ENCODE measurements at places on chromosomes 2 and 18. TPM values are rescaled to one million over a fixed set of nuclear protein-coding genes. Genes with fewer than 3 reads are reported as not detected.

GRCh38 chr2:119517433-119517832 is 6.8 kb downstream of the SCTR start:
- no peak for DNase-seq

- DNase-seq, result no peak
Measured at GRCh38 chr18:50582500-50582899, 22.6 kb downstream of the MAPK4 start.

- no peak for DNase-seq
Measured at GRCh38 chr2:112751451-112752197, 12.8 kb downstream of the CKAP2L start.

GRCh38 chr2:114203679-114204078 is 238.8 kb upstream of the DPP10 start:
- DNase-seq, result no peak

GRCh38 chr2:122595065-122595464 is 839.6 kb downstream of the TSN start:
- no peak for DNase-seq

DNA sequence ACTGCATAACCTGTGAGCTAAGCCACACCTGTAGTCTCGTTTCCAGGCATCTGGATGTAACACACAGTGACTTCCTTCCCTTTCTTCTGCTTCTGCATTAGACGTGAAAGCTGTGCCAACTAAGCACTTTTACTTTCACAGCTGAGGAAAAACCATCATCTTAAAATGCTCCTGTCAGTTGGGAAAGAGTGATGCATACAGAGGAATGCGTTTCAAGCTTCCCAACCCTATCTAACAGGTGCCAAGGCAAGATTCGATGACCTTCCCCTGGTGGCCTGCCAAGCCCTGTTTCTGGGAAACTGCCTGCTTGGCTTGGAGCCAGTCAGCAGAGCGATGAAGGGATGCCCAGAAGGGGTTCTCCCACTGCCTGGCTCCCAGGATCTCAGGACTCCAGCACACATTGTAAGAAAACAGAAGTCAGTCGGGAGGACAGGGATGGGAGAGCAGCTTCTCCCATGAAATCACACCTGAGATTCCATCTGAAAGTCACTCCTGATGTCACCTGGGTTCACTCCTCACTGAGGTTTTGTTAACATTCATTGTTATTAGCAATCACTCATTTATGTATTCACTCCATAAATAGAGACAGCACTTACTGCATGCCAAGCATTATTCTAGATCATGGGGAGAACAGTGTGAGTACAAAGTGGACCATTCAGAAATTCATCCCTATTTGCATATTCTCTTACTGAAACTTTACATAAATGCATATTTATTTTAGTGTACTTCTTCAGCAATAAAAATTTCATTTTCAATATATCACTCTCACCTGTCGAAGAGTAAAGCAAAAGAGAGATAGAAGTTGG is 64.1 kb downstream of the DTNA start:
- no peak for DNase-seq

DNA sequence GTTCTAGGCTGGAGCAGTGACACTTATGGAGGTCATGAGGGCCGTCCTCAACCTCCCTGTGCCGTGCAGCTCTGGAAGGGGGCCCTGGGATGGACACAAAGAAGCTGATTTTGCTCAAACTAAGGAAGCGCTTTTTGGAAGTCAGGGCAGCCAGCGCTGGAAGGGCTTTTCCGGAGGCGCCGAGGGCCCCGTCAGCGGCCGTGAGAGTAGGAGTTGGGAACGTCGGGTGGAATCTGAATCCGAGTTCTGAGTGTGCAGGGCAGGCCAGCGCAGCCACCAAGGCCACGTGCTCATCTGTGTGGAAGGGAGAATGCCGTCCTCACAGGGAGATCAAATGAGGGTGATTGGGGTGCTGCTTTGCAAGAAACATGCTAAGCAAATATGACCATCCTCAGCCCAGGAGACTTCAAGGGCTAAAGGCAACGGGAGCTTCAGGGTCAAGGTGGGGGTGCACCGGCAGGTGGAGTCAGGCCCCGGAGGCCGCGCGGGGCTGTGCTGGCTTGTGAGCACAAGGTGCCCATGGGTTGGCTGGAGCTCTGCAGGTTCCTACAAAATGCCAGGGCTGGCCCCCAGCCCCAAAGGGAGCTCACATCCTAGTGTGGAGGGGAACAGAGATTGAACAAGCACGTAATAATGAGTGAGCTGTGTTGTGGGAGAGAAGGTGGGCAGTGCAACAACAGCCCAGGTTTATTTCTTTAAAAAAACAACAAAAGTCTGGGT is 70.4 kb upstream of the HPCAL1 start:
- no peak for DNase-seq

GRCh38 chr2:14136030-14136429 is 496.5 kb upstream of the LRATD1 start:
- no peak for DNase-seq

- no peak for DNase-seq
Measured at GRCh38 chr2:40178971-40179370, 272.9 kb downstream of the SLC8A1 start.

DNA sequence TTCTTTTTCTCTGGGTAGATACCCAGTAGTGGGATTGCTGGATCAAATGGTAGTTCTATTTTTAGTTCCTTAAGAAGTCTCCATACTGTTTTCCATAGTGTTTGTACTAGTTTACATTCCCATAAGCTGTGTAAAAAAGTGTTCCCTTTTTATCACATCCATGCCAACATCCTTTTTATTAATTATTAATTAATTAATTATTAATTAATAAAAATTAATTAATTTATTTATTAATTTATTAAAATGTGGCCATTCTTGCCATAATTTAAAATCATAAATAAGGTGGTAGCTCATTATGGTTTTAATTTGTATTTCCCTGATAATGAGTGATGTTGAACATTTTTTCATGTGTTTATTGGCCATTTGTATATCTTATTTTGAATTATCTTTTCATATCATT is 234.3 kb upstream of the FBXO11 start:
- no peak for DNase-seq

GRCh38 chr2:170742896-170743529 is 27.2 kb upstream of the ERICH2 start:
- DNase-seq, result no peak

DNA sequence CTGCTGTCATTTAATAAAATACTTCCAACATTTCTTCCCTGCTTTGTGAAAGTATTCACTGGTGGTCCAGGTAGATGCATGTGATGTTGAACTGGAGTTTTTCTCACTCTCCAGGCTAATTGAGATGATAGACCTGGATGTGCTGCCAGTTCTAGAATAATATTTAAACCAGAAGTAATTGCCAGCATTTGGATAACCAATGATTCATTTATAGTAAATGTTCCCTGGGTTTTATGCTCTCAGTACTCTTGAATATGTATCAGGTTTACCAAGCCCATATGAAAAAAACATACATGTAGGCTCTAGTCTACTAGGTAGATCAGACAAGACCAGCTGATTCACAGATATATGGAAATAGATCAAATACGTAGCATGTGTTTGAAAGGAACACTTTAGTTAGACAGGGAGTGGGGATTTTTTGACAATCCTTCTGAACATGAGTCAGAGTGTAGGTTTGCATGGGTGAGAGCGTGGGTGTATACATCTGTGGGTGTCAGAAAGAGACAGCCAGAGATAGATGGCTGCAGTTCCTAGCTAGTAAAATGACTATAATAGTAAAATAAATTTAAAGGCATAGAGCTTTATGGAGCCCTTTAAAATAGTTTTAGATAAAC is 115.1 kb downstream of the NAB1 start:
- no peak for DNase-seq

DNA sequence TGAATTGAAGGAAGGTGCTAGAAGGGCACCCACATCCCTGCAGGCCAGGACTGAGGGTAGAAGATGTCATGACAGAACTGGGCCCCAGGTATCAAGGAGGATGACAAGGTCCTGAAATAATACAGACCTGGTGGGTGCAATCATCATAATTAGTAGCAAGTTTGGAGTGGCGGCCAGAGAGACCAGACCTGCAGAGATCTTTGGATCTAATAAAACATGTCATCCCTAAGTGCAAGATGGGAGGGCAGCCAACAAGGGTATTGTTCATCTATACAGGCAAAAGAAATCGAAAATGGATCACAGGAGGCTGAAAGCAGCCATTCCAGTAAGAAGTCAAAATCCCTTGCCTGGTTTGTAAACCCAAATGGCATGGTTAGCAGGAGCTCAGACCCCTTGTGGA is 111.3 kb upstream of the BOD1L2 start:
- DNase-seq, result no peak

GRCh38 chr2:223166983-223167650 is 115.1 kb downstream of the KCNE4 start:
- DNase-seq, result no peak

DNA sequence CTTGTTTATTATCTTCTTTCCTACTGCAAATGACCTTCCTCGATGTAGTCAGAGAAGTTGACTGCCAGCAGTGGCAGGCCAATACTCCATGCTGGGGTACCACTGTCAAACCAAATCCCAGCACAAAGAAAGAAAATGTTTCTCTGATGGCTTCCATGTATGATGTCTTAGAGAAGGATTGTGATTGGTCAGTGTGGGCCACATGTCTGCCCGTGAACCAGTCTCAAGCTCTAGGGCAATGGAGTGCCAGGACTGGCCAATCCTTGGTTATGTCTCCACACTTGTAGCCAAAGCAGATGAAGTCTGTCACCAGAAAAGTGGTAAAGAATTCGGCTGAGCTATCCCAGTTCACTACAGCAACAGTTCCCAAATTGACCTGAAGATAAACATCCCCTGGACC is 17.6 kb upstream of the SMAD4 start:
- DNase-seq, result no peak

DNA sequence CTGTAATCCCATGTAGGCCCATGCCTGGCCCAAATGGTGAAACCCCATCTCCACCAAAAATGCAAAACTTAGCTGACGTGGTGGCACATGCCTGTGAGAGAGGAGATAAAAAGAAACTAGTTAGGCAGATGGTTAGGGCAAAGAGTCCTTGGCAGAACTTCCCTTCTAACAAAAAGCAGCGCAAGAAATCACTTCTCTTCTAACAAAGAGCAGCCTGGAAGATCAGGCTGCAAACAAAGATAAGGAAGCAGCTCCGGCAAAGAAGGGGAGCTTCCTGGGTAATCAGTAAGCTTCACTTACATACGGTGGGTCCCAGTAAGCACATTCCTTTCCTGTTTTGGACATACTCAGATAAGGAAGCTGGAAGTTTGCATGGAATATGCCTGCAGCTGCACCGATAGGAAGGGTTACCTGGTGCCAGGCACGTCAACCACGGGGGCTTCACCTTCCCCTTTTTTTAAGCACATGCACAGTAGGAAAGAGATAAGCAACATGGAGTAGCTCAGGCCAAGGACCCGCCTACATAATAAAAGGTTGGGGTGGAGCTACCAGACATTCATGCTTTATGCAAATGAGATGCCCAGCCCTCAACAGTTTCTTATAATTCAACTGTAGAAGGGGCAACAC is 61.0 kb upstream of the SLC25A52 start:
- no peak for DNase-seq

The SERPINB11 gene
- not detected for total RNA-seq

The CREB1 gene
- total RNA-seq, result 76.8 TPM

The FOXD4L1 gene
- total RNA-seq, result not detected

Measured in mesenteric fat pad (tissue), 1 donor.